ENCODE measurements at places on chromosomes 1 and 21.
A peak's percentile ranks its signal among the peaks of the same experiment; 100 is the strongest.

DNA sequence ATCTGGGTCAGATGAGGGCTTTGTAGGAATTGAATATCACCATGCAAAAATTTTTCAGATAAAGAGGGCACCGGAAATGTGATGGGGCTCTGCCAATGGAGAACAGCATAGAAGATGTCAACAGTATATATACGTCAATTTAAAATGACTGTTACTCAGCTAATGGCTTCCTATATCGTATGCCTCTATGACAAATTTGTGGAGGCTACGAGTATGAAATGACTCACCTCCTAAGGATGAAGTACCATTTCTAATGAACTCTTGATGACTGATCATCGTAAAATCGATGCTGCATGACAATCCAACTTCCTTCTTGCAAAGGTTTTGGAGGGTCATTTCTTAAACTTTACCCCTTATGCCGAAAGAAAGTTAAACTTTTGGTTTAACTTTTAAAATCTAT, 450.3 kb upstream of the ZP4 start:
- no peak for DNase-seq

GRCh38 chr1:71850515-71850914, 431.8 kb downstream of the NEGR1 start:
- no peak for DNase-seq

- peak; percentile 7 for DNase-seq
Measured at GRCh38 chr21:37367703-37368540, 1.3 kb downstream of the DYRK1A start.

- no peak for DNase-seq
Measured at GRCh38 chr1:48002142-48002541, 5.0 kb upstream of the TRABD2B start.

- no peak for DNase-seq
Measured at GRCh38 chr21:26539566-26539965, 33.5 kb downstream of the CYYR1 start.

GRCh38 chr1:67801903-67802302, 31.4 kb downstream of the GNG12 start:
- DNase-seq, result no peak

- no peak for DNase-seq
Measured at GRCh38 chr1:109892561-109893368, 17.9 kb upstream of the CSF1 start.

- DNase-seq, result no peak
Measured at GRCh38 chr1:87449348-87449963, 120.8 kb downstream of the LMO4 start.

GRCh38 chr1:6831366-6831765, 46.1 kb downstream of the CAMTA1 start:
- no peak for DNase-seq

- no peak for DNase-seq
Measured at GRCh38 chr1:26278303-26278702, 1.6 kb upstream of the SH3BGRL3 start.

DNA sequence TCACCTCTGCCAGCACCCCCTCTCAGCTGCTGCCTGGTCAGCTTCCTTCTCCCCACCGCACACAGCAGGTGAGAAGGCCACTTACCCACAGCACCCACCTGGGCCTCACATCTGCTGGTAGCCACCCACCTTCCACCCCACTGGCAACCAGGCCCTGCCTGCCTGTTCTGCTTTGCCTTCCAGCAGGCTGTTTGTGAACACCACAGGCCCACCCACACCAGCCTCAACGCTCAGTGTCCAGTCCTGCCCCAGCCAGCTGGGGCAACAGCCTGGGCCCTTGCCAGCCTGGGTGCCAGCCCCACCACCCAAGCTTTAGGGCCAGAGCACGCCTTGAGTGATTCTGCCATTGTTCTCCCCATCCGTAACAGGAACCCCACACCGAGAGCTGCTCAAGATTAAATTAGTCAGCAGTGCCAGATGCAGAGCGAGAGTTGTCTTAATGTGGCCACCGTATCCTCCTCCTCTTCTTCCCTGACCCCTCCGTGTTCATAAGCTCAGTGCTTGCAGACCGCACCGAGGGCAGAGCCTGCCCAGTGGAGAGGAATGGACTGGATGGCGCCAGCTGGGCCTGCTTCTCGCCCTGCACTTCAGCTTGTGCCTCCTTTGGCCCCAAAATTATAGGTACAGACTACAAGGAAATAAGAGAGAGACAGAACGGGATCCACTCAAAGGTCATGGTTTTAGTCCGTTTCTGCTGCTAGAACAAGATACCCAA, 120.3 kb upstream of the COL6A1 start:
- no peak for DNase-seq

DNA sequence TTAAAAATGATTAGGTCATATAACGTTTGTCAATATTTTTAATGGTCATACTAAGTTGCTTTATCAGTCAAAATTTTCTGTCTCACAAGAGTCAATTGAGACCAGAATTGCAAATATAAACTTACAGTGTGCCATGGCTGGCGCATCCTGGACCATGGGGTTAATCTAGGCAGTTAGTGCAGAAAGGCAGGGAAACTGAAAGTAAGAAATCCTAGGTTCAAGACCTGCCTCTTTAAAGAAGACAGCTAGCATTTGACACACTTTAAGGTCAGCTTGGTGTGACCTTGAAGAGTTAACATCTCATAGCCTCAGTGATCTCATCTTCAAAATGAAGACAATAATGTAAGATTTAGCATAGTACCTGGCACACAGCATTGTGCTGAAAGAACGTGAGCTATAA, 210.0 kb upstream of the DAB1 start:
- no peak for DNase-seq

- DNase-seq, result no peak
Measured at GRCh38 chr1:244264163-244264562, 187.5 kb downstream of the ADSS2 start.

Data from stimulated activated CD4-positive, alpha-beta T cell treated with anti-CD3 and anti-CD28 coated beads, TNF-alpha, amount 100 ng/mL, for 1 hour (primary cell).